ENCODE measurements at places on chromosomes 7 and 10.

DNA sequence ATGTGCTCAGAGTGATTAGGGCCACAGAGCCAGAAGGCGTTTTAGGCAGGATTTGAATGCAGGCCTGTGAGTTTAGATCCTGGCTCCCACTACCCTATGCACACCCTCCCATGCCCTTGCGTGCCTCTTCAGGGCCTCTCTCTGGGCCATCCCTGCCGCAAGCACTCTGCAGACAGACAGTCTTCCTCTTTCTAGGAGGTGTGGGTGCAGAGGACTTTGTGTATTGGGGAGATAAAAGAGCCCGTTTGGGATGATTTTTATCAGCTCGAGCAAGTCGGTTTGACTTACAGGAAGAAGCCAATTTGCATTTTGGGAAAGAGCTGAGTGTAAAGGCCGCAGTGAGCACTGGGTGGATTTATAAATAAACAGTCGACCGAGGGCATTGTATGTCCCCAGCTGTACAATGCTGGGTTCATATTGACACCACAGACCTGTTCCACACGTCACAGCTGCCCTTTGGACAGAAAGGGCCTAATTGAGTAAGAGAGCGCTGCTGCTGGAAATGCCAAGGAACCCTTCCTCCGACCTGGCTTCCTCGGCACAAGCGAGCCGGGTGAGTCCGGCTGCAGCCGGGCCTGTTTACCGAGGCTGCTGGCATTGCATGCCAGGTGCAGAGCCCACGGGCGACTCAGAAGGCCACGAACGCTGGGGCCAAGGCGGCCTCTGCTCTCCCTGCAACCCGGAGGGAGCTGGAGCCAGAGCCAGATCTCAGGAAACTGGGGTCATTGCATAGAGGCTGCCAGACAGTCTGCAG, 25.1 kb downstream of the ZMIZ1 start:
- no peak for DNase-seq

DNA sequence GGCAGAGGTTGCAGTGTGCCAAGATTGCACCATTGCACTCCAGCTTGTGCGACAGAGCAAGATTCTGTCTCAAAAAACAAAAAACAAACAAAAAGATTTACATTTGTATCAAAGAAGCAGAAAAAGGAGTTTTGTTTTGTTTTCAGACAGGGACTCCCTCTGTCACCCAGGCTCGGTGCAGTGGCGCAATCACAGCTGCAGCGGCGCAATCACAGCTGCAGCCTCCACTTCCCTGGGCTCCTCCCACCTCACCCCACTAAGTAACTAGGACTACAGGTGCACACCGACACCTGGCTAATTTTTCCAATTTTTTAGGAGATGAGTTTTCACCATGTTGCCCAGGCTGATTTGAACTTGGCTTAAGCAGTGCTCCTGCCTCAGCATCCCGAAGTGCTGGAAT, 1.8 kb downstream of the ARMC10 start:
- no peak for DNase-seq

- no peak for DNase-seq
These were observed at the start of gene SRGN for GRCh38 chr10:69087590-69088470. Gene SRGN (plus strand): TSS chr10:69088103. CDS start chr10:69088158, 55 bp downstream.

GRCh38 chr10:60086421-60086820, 180.1 kb upstream of the CCDC6 start:
- DNase-seq: no peak

DNA sequence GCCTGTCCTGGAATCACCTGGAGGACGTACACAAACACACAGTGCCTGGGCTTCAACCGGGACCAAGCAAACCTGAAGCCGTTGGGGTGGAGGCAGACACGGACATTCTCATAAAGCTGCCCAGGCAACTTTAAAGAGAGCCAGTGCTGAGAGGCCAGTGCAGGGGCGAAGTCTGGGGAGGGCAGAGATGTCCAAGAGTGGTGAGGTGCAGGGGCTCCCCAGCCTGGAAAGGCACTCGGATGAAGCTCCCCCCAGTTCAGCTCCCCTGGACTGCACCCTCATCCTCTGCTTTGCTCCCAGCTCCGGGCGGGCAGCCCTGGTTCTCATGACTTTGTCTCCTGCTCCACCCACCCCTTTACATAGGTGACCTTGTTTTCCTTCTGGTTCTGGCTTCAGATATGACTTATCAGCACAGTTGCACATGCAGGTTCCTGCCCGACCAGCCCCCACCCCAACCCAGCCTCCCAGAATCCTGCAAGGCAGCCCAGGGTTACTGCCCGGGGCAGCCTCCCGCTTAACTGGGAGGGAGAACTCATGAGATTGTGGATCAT, 60.8 kb upstream of the EEPD1 start:
- no peak for DNase-seq

DNA sequence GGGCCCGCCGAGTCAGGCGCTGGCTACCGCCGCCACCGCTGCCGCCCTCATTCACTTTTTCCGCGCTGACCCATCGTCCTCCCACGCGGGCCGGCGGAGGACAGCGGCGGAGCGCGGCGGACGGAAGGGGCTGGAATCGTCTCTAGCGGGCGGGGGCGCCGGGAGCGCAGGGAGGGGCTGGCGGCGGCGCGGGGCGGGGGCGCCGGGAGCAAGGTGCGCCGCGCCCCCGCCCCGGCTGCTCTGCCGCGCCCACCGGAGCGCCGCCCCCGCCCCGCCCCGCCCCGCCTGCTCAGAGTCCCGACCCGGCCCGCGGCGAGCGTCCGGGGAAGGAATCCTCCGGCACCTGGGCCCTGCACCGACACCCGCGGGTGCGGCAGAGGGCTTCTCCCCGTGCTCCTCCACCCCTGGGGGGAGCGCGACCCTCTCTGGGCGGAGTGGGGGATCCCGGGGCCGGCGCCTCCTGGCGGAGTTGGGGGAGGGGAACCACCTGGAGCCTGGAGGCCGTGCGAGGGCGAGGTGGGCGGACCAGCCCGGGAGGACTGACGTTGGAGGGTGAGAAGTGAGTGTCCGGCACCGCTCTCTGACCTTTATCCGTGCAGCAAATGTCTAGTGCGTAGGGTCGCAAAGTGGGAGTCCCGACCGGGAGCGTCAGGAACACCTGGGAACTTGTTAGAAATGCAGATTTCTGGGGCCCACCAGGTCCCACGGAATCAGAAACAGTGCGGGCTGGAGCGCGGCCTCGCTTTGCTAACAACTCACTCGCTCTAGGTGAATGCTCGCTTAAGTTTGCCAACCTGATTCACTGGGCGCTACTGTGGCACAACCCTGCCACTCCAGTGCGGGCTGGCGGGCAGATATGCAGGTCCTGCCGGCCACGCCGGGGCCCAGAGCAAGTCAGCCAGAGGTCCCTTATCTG, at the start of gene COBL:
Gene COBL (minus strand): TSS at position 144 of the 916 bp plus-strand sequence. CDS start 176 bp downstream, outside the sequence.
- DNase-seq: no peak

DNA sequence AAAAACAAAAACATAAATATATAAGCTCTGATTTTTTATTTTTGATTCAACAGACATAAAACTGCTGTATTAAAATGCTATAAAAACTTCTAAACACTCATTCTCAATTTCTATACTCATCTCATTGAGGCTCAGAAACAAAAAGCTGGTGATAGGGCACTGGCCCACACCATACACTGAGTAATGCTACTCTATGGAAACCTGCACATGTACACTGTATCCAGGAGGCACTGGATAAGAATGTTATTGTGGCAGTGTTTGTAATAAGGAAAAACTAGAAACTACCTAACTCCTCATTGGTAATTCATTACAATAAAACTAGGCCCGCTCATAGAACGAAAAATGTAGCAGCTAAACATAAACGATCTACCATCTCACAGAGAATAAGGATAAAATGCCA, 23.1 kb downstream of the ERLIN1 start:
- no peak for DNase-seq

DNA sequence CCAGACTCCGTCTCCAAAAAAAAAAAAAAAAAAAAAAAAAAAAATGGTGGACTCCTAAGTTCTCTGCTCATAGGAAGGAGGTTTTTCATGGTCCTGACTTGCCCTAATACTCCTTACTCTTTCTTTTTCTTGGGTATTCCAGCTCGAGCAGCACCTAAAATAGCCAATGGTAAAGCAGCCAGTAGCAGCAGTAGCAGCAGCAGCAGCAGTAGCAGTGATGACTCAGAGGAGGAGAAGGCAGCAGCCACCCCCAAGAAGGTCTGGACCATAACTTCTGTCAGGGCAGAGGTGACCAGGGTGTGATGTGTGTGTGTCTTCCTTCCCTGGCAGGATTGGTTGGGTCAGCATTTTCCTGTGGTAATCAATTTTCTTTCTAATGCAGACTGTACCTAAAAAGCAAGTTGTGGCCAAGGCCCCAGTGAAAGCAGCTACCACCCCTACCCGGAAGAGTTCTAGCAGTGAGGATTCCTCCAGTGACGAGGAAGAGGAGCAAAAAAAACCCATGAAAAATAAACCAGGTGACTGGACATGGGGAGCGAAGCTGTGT, 6.9 kb downstream of the NOLC1 start:
- no peak for DNase-seq

DNA sequence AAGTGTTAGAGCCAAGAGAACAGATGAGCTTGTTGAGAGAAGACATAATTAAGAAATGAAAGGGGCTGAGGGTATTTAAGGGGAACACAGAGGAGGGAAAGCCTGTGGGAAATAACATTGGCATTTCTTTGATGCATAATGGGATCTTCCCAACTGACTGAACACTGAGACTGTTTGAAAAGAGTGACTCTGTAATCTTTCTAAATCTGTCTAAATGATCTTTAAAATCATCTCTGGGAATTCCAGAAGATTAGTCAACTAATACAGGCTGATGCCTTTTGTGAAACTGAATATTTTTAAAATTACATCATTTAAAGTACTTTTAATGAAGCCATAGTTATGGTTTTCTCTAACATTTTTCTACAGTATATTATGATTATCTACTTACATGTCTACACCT, 17.4 kb upstream of the SLC35G1 start:
- no peak for DNase-seq

DNA sequence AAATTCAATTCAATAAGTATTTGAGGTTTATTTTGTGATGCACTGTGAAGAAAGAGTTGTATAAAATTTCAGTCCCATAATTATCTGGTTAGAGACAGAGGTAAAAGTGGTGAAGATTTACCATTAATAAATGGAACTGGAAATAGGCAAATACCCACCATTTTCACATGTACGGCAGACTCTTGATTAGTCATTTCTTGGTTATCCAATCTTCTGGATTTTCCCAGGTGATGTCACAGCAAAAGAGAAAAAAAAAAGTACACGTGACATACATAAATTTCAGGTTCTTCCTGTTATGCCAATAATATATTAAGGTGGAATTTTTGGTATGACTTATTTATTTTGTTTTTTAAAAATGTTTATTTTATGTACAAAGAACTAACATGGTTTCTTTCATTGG, 26.8 kb downstream of the NT5C3A start:
- DNase-seq: no peak

- DNase-seq: no peak
These were observed 78.4 kb upstream of the NEUROD6 start for GRCh38 chr7:31418928-31419327.

DNA sequence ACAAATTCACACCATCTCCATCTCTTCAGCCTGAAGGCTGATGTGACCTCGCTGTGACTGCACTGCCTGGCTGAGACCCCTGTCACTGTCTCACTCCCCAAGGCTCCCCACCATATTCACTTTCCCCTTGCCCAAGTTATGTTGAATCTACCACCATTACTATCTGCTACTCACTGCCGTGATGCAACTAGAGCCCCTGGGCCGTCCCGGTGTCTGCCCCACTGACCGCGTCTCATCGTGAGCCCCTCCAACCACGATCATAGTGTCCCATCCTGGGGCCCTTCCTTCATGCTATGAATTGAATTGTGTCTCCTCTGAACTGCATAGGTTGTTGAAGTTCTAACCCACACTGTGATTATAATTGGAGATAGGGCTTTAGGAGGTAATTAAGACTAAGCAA, 71.9 kb upstream of the CHST15 start:
- no peak for DNase-seq

DNA sequence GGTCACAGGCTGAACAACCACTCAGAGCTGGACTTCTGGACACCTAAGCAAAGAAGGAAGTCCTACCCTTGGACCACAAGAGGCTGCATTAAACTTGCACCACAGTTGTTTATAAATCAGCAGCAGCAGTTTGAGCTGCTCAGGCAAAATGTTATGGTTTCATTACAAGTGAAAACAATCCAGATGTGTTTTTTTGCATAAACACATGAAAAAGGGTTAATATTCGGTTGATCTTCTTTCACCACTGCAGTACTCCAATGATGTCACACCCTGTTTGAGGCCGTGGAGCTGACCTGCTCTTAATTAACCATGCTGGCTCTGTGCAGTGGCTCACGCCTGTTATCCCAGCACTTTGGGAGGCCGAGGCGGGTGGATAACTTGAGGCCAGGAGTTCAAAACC, 490.8 kb upstream of the CELF2 start:
- DNase-seq: no peak

DNA sequence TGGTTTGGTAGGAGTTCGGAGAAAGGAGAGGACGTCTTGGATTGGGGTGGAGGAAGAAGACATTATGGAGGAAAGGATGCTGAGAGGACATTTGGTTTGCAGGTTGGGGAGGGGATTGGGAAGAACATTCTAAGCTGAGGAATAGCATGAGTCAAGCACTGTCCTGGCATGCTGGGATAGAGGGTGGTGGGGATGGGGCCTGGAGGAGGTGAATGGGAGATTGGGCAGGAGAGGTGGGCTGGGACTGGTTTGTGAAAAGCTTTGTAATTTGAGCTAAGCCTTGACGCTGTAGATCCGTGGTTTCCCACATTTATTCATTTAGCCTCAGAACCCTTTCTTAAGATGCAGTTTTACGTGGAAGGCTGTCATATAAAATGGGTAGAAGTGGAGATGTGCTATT, 52.2 kb downstream of the TMEM178B start:
- no peak for DNase-seq

DNA sequence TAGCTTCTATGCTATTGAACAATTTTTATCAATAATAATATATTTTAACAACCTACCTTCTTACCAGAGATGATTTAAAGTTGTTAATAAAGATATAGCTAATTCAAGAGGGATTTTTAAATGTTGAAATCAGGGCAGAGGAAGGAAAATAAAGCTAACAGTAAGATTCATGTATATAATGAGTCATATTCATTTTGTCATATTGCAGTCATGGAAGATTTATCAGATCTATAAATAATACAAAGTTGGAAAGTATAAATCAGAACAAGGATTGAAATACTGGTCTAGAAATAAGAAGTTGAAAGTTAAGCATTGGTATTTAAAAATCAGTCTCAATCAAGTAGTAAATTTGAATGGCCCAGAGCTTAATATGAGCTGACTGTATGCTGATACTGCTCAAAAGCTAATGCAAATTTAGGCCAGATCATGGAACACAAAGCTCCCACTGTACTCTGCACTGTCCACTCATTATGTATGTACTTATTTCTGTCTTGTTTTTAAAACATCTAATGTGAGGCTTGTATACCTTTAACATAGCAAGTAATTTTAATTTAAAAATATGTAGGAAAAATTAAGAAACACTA, 196.9 kb downstream of the ZEB1 start:
- DNase-seq: no peak

DNA sequence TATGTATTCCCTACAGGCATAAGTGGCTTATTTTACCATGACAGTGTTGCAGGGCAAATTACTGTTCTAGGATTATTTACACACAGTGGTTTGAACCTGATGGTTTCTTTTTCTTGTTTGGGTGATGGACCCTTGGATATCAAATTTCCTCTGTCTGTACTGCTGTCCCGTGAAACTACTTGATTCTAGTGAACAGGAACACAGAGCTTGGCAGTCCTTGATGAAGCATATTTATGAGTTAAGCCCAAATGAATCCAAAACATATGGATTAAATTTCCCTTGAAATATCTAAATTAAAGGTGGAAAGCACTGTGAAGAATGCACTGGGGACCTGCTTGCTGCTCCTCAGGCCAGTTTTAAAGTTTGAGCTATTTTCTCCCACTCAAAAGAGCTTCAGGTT, 635.3 kb downstream of the INHBA start:
- DNase-seq: no peak
